Stimulated activated naive CD8-positive, alpha-beta T cell treated with anti-CD3 and anti-CD28 coated beads, Interleukin-15, Interleukin-2, amounts not matched to agents 100 U/mL and 50 U/mL, for 24 hours (primary cell): ENCODE measurements at places on chromosomes 6 and 20.

DNA sequence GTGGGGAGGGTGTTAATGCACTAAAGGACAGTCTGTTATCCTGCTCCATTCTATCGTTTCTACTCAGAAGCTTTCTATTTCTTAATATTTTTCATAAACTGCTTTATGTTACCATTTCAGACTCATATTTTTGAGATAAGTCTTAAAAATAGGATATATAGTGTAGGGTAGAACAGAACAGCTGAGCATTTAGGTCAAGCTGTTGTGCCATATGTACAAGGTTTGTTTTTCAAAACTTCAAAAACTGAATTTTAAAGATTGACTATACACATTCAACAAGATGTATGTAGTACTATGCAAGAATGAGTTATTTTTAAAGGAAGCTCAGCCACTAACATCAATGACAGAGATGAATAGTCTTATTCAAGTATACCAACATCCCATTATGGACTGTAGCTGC, 437.1 kb downstream of the PHF3 start:
- no peak for DNase-seq

DNA sequence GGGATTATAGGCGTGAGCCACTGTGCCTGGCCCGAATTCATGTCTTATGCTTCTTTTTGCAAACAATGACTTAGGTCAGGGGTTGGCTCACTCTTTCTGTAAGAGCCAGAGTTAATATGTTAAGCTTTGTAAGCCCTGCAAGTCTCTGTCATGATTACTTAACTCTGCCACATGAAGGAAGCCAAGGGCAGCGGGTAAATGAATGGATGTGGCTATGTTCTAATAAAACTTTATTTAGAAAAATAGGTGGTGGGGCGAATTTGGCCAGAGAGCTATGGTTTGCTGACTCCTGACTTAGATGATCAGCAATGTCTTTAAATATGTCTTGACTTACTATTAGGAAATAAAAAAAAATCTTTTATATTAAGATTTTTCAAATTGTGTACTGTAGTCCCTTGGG, 114.9 kb upstream of the ZFP64 start:
- no peak for DNase-seq

DNA sequence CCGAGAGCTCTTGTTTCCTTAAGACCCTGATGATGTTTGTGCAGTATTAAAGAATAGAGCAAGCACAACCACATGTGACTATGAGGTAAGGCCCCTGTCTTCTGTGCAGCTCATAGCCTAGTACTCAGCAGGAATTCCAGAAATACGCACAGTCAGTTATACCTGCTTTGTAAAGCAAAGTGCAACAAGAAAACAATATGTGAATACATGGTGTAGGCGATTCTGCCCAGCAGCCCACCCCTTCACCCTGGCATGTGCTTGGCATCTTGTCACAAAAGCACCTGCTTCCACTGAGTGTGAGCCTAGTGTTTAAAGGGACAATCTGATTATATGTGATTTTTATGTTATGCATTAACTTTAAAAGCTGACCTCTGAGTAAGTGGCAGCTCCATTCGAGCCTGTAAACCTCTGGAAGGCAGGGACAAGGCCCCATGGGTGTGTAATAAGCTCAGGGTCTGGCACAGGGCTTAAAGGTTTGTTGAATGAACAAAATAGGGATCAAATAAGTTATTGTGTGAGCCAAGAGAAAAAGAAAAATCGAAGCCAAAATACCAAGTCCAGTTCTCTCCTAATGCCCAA, 148.7 kb downstream of the DOK5 start:
- no peak for DNase-seq

- DNase-seq = peak; percentile 64
Observed at GRCh38 chr6:166313255-166314070, 5.3 kb upstream of the PRR18 start.

GRCh38 chr6:122871079-122871478, 82.0 kb downstream of the SMPDL3A start:
- no peak for DNase-seq

- no peak for DNase-seq
Observed at GRCh38 chr20:62644802-62645496, 2.6 kb downstream of the SLCO4A1 start.

GRCh38 chr6:12222405-12223366, 67.5 kb upstream of the EDN1 start:
- DNase-seq = no peak
